ENCODE measurements at places on chromosomes 7 and 10.

DNA sequence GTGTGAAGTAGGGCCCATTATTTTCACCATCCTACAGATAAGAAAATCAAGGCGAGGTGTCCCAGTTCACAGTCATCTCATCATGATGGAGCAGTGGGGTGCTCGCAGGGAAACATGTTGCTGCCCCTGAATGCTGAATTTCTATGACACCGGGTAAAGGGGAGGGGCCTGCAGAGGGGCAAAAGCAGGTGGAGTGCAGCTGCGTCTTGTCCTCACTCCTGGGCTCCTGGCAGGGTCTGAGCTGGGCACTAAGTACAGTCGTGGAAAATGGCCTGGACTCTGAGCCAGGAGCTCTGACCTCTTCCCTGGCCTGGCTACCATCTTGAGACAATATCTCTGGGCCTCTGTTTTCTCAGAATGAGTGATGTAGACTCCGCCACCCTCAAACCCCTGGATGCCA is 253.1 kb upstream of the PITRM1 start:
- DNase-seq, result no peak

DNA sequence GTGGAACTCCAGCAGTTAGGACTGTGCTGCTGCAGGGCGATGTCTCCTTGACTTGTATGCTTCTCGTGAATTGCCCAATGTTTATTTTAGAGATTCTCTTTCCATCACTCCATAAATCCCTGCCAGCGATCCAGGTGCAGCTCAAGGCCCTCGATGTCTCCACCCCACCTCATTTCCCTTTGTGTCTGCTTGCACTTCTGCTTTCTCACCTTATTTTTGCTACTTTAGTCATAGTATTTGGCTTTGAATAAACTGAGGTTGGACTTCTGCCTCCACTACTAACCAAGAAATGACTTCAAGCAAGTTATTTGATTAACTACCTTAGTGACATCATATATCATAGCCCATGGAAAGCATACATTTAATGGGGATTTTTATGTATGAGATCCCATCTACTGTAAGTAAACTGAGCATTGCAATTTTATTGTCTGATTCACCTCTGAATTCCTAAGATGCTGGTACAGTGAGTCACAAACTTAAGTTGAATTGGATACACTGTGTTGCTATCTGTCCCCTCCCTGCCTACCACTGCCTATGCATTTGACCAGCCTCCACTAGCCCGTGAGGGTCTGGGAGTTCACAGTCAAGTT is 255.8 kb downstream of the ABCA13 start:
- DNase-seq, result peak; percentile 77

DNA sequence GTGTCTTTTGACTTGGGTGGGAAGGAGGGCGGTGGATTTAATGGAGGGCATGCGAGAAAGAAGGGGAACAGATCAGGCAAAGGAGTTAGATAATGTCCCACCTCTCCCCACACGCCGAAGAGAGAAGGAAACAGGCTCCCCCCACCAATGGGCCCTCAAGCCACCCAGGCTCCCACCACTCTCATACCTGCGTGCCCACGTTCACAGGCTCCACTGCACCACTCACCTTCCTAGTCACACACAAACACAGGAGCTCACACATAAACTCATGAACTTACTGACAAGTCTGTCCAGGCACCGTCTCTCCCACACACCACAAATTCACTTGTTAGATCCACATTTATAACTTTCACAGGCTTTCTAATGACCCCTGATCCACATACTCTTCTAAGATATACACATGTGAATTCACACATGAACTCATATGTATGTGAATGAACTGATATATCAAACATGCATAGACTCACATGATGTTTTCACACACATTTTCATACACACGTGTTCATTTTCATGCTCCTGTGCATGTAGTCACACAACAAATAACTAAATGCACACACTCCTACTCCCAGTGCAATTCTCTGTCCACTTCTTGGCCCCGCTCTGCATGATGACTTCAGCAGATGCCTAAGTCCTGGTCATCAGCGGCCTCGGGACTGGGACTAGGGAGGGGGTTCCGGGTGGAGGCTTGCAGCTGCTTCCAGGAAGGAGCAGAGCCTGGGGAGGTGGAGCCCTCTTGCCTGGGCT is 1.5 kb downstream of the LZTS2 start:
- no peak for DNase-seq

DNA sequence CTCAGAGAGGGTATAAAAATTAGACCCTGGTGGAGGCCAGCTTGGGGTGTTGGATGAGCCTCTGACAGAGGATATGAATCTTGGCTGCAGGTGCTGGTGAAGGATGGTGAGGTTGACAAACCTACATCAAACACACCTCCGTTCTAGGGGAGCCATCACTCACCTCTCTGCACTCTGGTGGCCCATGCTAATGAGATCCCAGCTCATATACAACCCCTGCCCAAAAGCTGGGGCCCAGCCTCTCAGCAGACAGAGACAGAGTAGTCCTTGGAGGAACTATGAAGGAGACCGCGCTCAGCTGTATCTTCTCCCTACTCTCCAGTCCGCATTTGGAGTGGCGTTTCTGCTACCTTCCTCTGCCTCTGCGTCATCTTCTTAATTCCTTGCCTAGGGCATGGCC is 83.1 kb upstream of the SORCS3 start:
- no peak for DNase-seq

GRCh38 chr7:30726296-30727006 is 25.5 kb upstream of the INMT start:
- no peak for DNase-seq

DNA sequence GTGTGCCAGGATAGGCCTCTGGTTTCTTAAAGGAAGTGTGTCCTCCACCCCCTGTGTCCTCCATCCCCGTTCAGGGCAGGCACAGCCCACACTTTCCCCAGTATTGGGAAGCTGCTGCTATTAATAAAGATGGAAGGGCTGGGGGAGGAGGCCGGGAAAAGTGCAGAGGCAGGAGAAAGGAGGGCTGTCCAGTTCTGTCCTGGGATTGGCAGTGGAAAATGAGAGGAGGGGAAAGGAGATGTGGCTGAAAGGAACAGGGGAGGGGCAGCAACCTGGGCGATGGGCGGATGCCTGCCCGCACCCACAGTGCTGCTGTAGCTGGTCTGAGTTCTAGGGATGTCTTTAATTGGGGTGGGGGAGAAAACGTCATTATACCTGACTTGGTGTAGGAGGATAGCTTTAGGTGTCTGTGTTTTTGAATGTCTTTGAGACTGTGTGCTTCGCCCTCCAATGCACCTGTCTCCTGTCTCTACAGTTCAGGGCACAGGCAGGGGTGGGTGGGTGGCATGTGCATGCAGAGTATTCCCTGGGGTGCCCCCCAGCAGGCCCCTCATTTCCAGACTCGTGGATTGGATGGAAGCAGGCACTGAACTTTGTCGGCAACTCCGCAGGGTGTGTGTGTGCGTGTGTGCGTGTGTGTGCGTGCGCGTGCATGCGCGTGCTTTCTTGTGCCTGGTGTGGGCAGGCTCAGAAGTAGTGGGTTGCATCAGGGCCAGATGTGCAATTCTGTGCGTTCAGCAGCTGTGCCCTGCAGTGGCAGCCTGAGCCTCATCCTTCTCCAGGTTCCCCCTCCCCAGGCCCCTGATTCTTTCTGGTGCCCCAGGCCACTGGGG is 2.5 kb downstream of the TRIM8 start:
- DNase-seq, result no peak

GRCh38 chr10:91601212-91601611 is 31.7 kb downstream of the PPP1R3C start:
- no peak for DNase-seq

DNA sequence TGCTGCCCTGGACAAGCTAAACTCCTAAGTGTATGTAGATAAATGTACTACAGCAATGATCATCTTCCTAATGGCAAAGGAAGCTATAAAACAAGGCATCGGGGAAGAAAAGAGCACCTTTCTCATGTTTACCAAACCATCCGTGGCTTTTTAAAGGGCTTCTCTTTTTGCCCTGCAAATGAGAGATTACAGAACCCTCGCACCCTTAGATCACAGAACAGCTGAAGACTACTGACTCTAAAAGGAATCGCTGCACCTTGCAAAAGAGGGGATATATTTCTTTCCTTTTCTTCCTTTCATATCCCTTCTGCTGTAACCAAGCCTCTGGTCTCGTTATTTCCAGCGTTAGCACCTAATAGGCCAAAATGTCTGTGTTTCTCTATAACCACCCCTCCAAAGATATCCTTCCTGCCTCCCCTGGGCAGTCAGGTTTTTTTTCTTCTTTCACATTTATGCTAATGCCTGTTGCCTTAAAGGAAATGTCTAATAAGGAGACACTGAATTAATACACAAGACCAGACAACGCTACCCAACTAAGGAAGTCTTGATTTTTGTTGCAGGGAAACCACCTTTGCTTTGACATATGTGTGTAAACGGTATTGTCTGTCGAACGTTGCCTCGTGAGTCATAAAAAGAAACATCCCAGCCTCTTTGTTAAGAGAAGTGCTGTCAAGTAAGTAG is 10.5 kb downstream of the ST8SIA6 start:
- no peak for DNase-seq

GRCh38 chr7:129851174-129851573 is 101.6 kb downstream of the UBE2H start:
- DNase-seq, result no peak

- DNase-seq, result peak; percentile 16
These were observed 57.4 kb downstream of the NEUROG3 start for GRCh38 chr10:69515699-69516259.

- DNase-seq, result no peak
These were observed 3.1 kb upstream of the ELFN1 start for GRCh38 chr7:1666823-1667565.

- no peak for DNase-seq
These were observed 15.3 kb downstream of the EDRF1 start for GRCh38 chr10:125734823-125735222.

DNA sequence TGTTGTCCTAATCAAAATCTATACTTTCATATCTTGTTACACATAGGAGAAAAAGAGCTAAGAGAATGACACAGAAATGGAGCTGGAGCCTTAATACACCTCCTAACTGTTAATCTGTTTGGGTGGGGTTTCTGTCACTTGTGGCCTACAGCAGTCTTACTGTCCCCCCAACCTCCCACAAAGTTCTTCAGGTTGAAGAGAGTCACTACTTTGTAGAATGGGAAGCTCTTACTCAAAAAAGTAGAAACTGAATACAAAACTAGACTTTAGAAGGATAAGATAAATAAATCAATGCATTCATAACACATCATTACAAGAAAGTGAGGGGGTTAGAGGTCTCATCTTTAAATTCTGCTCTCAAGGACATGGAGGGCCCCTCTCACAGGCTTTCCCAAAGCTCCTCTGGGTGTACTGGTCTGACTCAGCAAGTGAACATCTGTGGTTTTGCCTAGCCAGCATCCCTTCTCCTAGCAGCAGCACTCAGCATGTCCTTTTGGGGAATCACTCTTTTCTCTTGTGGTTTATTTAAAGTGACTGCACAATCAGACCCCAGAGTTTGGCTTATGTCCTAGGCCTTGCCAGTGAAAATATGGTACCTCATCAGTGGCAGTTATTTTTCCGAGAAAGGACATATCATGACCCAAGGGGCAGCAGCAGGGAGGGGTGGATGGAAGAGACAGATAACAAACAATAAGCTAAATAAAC is 2.0 kb upstream of the BLVRA start:
- no peak for DNase-seq

DNA sequence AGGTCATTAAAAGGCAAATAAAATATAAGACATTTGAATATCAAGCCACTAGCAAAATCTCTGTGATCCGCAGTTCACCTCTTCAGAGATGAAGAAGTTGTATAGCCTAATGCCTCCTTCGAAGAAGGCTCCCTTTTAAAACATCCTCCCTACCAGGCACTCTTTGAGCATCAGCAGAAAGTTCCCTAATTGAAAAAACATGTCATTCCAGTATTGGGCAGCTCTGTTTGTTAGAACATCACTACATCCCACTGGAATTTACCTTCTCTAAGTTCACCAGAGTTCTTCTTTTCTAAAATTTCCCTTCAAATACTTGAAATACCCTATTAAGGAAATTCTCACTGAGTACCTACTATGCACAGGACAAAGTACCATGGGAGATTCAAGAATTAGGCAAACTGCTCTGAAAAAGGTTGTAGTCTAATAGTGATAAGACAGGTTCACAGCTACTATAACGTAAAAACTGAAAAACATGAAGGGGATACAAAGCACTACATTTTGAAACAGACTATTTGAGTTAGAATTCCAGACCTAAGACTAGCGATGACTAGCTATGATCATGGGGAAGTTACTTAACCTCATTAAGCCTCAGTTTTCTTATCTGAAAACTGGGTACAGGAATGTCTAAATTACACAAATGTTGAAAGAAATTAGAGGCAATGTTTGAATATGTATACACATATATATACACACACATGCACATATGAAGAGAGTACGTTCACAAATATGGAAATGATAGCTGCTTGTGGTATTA is 128.7 kb downstream of the ELAPOR2 start:
- no peak for DNase-seq

- peak; percentile 65 for DNase-seq
These were observed 19.8 kb downstream of the VOPP1 start for GRCh38 chr7:55552320-55553023.

DNA sequence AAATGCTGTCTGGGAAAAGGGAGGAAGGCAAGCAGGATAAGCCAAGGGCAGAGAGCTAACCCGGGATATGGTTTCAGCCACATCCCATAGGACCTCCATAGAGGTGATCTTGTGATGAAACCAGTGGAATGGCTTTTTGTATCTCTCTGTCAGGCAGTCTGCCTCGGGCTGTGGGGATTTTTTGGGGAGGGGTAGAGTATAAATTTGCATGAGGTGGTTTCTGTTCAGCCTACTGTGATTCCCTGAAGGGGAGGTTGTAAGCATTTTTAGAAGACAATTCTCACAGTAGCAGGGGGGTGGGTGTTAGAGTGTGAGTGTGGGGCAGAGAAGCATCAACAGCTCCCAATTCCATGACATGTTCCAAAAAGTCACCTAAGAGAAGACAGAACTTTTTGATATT is 11.8 kb downstream of the OR9A2 start:
- no peak for DNase-seq

DNA sequence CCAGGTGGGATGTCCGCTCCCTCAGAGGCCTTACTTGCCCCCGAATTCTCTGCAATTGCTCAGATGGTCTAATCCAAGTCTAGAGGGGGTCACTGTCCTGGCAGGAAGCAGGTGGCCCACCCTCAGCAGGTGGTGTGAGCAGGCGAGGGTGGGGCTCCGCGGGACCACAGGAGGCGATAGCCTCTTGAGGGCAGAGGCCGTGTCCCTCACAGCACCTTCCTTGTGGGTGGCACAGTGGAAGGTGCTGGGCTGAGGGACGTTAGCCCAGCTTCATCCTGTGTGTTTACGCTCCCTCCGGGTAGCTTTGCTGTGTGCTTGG is 38.3 kb upstream of the INPP5A start:
- no peak for DNase-seq

DNA sequence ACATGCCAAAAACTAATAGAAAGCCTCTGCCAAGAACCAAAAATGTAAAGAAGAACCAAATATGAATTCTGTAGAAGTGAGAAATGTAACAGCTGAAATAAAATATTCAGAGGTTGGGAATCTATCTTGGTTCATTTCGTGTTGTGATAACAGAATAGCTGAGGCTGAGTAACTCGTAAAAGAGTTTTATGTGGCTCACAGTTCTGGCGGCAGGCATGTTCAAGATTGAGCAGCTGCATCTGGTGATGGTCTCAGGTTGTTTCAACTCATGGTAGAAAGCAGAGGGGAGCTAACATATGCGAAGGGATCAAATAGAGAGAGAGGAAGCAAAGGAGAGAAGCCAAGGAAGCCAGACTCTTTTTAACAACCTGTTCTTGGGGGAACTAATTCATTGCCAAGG is 717.2 kb downstream of the TNS3 start:
- DNase-seq, result no peak
